Stimulated activated CD4-positive, alpha-beta T cell treated with anti-CD3 and anti-CD28 coated beads, Interleukin-15, amount 100 ng/mL, for 1 hour (primary cell): ENCODE measurements at places on chromosomes 12 and 14.

- no peak for DNase-seq
These were observed 8.0 kb downstream of the ANKS1B start for GRCh38 chr12:99976762-99977161.

DNA sequence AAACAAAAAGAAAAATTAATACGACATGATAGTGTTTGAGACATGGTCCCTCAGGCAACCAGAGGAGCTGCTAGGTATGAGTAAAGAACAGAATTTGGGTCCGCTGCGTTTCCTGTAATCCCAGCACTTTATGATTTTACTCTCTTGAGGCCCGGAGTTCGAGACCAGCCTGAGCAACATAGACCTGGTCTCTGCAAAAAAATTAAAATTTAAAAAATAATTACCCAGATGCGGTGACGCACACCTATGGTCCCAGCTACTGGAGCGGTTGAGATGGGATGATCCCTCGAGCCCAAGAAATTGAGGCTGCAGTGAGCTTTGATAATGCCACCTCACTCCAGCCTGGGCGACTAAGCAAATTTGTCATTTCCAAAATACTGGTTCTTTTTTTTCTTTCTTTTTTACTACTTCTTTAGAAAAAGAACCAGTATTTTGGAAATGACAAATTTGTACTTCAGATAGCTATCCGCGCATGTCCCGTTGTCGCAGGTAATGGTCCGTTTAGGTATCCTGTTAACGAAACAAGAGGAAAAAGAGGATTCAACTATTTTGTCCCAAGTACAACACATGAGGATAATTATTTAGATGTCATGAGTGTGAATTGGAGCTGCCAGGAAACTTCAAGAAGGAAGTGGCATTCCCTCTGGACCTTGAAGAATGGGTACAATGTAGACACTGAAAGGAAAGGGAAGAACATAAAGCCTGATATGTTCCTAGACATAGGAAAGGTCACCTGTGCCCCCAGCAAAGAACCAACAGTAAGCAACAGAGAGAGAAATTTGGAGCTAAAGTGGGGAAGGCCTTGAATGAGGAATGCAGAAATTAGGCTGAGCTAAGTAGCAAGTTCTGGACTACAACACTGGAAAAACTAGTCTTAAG is 1.2 kb upstream of the HECTD1 start:
- DNase-seq = no peak

DNA sequence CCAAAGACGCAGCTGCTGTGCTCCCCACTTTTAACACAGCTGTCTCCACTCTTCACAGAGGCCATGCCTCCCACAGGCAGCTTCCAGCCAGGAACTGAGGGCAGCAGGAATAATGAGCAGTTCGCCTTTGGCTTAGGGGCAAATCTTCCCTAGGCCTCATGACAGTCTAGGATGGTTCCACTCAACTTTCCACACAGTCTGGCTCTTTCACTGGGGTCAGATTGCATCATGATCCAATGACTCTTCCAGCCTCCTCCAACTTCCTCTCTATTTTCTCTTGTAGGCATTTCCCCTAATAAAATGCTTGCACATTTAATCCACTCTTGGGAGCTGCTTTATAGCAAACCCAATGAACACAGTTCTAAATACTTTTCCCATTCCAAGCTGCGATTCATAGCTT is 271.6 kb upstream of the ATP2B1 start:
- no peak for DNase-seq

DNA sequence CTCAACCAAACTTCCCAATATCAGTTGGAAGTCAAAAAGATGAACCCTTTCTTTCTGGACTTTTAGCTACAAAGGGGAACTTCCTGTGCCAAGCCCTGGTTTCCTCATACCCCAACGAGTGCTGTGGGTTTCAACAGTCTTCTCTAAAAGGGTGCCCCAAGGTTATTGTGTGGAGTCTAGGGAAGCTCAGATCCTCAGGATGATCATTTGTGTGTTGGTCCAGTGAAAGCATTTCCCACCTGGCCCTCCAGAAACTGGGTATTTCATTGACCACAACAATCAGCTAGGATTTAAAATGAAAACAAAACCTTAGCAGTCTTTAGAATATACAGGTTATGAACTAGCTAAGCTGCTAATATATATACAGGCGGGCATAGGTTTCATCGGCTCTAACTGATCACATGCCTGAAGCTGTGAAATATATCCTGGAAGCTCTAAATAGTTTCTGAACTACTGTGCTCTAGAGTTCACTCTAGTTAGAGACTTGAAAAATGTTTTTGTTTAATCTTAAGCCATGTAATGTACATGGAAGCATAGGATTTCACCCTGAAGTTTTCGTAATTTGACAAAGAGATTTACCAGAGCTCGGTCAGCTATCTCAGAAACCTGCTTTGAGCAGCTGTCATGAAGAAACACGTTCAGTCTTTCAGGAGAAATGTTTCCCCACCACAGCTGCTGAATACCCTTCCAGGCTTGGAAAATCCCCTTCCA is 29.6 kb downstream of the P2RX4 start:
- DNase-seq = no peak

DNA sequence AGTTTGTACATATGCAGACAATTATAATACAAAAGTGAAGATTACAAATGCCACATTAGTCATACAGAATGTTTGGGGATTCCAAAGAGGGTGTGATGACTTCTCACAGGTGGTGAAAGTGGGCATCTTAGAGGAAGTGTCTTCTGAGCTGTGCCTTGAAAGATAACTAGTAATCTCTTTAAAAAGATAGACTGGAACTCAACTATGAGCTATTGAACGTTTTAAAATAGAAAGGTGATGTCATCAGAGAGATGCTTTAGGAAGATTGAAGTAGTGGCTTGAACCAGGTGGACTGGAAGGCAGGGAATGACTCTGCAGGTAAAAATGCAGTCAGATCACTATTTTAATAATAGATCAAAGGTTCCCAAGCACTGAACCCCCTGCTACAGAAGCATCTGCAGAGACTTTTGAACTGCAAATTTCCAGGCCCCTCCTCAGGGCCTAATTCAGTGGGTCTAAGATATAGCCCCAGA is 50.3 kb downstream of the SYT1 start:
- no peak for DNase-seq

- DNase-seq = no peak
These were observed 11.3 kb downstream of the SEC23A start for GRCh38 chr14:39091716-39092115.

DNA sequence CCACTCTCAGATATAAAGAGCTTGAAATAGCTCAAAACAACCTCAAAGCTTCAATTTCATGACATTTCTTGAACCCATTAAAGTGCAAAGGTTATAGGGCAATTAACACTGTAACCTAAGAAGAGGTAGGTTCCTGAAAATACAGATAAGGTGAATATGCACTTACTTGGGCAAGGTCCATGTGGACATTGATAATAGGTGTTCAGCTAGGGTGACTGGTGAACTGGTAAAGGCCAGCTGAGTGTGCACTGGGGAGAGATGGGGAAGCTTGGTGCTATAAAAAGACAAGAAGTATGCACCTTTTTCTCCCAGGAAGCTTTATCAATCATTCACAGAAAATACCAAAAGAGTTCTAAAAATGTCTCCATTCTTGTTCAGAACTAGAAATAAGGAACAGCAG is 418.6 kb downstream of the SLC16A7 start:
- DNase-seq = no peak
